Stimulated activated CD4-positive, alpha-beta T cell treated with anti-CD3 and anti-CD28 coated beads, Interleukin-2, amount 100 ng/mL, for 4 hours (primary cell): ENCODE measurements at places on chromosomes 12 and 14.

DNA sequence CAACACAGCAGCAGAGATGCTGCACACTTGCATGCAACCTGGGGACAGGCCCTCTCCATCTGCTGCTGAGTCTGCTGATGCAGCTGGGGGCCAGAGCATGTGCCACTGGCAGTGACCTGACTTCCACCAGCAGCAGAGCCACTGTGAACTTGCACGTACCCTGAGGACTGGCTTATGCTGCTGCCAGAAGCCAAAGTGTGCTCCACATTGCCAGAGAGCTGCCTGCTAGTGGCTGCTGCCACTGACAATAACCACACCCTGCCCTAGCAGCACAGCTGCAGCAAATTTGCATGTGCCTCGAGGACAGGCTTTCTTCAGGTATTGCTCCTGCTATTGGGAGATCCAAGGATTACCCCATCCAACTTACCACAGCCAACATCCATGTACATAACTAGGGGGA lies 4.5 kb upstream of the PRR4 start:
- no peak for DNase-seq

GRCh38 chr14:85024931-85025330 lies 505.0 kb upstream of the FLRT2 start:
- no peak for DNase-seq

GRCh38 chr12:2561367-2561766 lies 233.4 kb upstream of the FKBP4 start:
- no peak for DNase-seq

- no peak for DNase-seq
Measured at GRCh38 chr12:8849876-8850275, 27.5 kb downstream of the A2ML1 start.

- DNase-seq, result no peak
Measured at GRCh38 chr12:44929236-44929885, 53.2 kb upstream of the NELL2 start.

- DNase-seq, result no peak
Measured at GRCh38 chr12:26874501-26875296, 41.7 kb upstream of the ITPR2 start.

DNA sequence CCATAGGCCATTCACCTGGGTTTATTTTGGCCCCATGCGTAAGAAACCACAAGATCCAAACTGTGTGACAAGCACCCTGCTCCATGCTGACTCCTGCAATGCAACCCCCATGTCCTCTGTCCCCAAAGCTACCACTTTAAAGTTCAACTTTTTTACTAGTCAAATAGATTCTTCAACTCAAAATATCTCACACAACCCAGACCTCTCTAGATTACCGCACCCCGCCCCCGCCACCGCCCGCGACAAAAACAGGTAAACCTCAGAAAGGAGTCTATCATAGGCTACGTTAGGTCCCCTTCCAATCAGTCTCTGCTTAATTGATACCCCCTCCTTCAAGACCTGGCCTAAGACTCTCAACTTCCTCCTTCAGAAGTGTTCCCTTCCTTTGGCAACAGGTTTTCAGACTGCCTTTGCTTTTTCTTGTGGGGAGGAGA lies 2.2 kb downstream of the ZFP36L1 start:
- DNase-seq, result peak; percentile 51

- DNase-seq, result no peak
Measured at GRCh38 chr14:51811706-51812105, 48.7 kb upstream of the GNG2 start.

DNA sequence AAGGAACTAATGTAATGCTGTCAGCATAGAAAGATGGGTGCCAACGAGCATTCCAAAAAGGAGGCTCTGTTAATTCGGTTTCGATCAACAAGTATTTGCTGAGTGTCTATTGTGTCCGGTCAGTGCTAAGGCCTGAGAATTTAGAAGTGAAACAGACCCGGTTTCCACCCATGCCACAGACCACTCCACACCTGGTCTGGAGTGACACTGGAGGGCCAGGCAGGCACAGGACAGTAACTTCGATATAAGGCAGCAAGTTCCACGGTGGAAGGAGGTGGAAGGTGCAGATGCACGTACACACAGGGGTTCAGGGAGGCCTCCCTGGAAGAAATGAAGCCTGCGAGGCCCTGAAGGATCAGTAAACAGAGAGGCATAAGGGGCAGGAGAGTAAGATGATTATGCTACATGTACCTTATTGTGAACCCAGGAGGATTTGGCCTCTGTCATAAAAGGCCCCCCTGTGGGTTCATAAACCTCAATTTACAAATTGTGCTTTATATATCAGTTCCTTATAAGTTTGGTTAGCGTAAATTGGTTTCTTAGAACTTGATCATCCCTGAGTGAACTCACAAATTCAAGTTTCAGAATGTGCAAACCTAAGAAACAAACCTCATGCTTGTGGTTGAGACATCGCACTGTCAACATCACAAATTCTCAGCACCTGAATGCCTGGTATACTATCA lies 25.9 kb downstream of the SSH1 start:
- no peak for DNase-seq

DNA sequence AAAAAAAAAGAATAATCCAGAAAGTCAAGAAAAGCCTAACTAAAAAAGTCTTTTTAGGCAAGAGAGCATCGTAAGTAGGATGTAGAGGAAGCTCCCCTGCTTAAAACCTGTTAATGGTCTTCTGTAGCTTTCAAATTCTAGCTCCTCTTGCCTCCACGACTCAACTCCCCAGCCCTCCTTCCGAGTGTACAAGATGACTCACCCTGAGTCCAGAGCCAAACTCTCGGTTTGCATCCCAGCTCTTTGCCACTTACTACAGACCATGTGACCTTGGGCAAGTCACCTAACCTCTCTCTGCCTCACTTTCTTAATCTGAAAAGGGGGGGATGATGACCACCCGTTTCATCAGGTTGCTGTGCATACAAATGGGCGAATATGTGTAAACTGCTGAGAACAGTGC lies 460.4 kb downstream of the DPF3 start:
- DNase-seq, result no peak

DNA sequence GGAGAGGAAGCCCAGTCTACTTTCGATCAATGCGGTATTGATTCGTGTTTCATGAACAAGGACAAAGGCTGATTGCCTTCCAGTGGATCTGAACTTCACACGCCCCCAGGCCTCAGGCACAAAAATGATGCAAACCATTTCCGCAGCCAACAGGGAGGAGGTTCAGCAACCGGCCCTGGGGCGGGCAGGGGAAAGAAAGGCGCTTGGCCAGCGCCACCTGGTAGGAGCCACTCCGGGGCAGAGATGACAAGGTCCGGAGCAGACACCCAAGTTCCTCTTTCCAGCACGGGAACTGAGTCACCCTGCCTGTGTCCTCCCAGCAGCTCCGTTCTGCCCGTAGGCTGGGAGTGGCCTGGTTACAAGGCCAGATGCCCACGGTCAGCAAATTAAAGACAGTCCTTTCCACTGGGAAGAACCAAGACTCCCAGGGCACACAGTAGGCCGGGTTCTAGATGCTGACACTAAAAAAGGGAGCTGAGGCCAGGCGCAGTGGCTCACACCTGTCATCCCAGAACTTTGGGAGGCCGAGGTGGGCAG lies 136.3 kb downstream of the SCARB1 start:
- DNase-seq, result no peak

GRCh38 chr14:68473069-68473468 lies 319.8 kb downstream of the ZFP36L1 start:
- no peak for DNase-seq

DNA sequence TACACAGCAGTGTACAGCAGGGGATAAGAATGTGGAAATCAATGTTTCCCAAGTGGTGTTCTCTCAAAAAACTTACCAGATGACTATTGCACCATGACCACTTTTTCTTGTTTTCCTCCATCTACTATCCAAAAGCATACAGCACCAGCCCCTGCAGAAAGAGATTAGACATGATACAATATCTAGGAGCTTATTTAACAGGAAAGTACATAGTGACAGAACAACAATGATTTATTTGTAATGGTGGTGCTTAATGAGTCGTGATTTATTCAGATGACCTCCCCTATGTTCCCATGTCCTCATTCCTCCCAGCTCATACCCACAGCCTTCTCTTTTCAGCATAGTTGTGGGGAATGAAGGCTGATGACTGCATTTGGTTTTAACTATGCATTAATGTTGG lies 413.6 kb downstream of the BTG1 start:
- DNase-seq, result no peak

- DNase-seq, result no peak
Measured at GRCh38 chr12:4037747-4038312, 164.6 kb upstream of the PARP11 start.

DNA sequence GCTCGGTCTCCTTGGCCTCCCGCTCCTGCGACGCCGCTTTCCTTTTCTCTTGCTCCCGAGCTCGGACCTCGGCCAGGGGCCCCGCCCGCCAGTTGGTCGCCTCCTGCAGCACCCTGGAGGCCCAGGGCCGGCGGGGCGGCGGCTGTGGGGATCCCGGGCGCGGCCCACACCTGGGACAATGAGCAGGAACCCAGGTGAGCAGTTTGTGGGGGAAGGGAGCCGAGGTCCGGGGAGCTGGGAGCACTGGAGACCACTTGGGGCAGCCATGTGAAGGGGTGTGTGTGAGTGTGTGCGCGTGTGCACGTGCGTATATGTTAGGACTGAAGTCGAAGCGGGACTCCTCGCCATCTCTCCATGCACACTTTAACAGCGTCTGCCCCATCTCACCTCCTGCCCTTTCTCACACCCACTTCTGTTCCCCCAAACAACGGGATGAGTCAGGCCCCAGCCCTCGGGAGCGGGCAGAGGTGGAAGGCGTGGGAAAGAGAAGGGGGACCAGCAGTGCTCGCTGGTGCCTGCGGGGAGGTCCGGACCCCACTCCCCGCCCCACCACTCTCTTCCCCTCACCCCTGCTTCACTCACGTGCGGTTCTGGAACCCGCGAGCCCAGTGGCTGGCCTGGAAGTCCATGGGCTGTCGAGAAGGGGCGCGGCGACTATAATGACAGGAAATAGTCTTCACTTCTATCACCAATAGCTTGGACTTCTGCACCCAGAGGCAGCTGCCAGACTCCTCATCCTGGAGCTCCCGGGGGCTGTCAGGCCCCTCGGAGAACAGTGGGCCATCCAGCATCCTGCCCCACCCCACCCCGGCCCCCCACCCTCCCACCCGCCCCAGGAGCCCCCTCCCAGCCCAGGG lies 450 bp downstream of the DDN start:
- DNase-seq, result no peak

GRCh38 chr14:81743605-81744004 lies 210.0 kb upstream of the SEL1L start:
- DNase-seq, result no peak

DNA sequence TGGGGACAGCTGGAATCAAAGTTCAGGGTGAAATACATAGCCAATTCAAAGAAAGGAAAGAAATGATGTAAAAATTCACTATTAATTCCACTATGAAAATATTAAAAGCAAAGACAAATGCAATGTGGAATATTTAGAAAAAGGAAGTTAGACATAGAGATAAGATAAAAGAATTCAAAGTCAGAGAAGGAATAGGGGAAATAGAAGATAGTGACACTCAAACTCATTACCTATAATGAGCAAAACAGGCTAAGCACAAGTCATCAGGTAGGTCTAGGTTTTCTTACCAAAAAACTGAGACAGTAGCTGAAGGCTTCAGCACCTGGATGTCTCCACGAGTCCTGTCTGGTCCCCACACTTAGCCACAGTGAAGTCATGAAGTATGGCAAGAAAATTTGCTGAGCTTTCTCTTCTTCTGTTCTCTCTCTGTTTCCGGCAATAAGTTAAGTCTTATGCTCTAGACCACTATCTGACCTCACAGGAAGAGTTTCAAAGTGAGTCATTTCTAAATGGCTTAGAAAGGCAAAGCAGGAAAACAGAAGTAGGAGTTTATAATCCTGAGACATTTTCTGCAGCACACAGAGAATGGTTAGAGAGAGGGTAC lies at the start of gene C3AR1:
Gene C3AR1 (minus strand): TSS at position 369 of the 604 bp plus-strand sequence. CDS start 6,174 bp downstream, outside the sequence.
- peak; percentile 28 for DNase-seq

DNA sequence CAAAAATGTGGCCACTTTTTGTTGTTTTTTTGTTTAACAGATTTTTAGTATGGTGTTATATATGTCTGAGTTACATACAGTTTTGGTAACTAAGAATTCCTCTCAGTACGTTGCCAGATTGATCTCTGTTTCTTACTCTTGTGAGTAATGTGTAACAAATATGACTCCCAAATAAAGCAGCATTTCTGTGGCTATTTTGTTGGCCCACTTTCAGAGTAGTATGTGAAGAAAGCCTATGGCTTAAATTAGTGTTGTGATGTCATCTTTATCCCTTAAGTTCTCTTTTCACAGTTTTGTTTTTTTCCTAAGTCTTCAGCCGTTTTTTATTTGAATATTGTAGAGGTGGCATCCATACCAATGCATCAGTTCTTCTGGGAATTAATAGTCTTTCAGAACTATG lies 10.7 kb downstream of the PCNX4 start:
- DNase-seq, result no peak

DNA sequence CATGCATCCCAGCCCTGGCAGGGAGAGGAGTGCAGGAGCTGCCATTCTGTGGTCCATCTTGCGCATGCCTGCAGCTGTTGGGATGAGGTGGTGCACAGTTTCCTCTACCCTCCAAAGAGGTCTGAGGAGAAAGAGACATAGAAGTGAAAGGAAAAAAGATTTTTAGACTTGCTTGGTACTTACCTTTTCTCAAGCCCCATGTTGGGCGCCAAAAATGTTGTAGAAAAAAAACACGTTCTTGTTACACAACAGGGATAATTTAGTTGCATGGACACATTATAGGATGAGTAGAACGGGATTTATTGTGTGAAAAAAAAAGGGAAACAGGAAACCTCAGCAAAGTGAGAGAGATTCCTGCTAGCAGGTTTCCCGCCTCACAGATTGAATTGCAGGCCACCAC lies 244.4 kb upstream of the GARIN2 start:
- DNase-seq, result no peak

DNA sequence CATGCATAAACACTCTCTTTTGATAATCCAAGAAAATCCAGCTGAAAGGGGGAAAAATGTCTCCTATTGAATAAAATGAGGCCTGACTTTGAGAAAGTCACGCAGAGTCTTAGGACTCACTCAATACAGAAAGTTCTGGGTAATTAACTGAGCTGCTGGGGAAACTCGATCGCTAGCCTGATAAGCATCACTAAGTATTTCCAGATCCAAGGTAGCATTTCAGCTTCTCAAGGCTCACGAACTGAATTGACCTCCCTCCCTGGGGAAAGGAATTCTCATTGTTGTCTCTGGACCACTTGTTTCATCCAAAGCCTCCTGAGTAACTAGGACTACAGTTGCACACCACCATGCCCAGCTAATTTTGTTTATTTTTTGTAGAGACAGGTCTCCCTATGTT lies 13.8 kb upstream of the ANAPC5 start:
- no peak for DNase-seq

GRCh38 chr12:79206871-79207270 lies 342.3 kb downstream of the SYT1 start:
- no peak for DNase-seq

DNA sequence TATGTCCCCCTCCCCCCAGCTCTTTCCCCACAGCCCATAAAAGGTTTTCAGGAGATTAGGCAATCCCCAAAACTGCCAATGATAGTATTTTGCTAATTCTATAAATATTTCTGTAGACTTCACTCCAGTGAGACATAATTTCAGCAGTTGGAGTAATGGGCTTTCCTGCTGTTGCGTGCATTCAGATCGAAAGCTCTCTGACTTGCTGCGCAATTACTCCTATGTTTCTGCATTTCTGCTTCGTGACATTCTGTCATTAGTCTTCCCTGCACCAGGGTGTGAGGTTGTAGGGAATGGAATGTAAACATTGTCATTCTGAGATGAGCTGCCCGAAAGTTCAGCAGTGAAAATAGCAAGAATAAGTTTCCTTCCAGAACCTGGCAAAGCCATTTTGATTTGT lies 58.2 kb downstream of the SAMD4A start:
- DNase-seq, result no peak

- DNase-seq, result no peak
Measured at GRCh38 chr14:65239143-65239937, 137.0 kb upstream of the MAX start.
